CD4-positive, alpha-beta memory T cell (primary cell): ENCODE measurements at places on chromosomes 11 and 22.

- DNase-seq = no peak
Measured at GRCh38 chr11:16909359-16910035, 104.7 kb downstream of the PLEKHA7 start.

DNA sequence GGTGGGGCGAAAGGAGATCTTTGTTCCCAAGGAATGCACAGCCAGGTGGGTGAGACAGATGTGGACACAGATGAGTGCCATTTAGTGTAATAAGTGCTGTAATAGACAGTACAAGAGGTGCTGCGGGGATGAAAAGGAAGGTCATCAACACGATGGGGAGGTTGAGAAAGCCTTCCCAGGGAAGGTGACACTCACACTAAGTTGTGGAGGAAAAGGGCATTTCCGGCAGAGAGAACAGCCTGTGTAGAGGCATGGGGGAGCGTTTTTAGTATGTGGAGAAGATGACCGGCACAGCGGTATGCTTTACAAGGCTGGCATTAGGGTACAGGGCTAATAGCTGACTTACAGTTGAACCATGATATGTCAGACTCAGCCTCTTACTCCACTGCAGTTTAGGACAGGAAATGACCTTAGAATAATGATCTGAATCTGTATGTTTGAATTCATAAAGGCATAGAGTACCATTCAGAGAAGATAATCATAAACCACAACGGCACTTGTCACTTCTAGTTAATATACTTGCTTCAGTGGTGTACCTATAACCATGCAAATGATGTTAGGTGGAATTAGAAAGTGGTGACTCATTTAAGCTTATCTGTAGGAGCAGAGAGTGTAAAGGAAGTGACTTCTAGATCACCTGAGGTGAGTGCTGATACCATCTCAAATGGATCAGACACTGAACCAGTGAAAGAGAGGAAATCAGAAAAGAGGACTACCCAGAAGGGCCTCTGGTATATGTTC, 60.6 kb downstream of the FAM83F start:
- DNase-seq = peak; percentile 78

DNA sequence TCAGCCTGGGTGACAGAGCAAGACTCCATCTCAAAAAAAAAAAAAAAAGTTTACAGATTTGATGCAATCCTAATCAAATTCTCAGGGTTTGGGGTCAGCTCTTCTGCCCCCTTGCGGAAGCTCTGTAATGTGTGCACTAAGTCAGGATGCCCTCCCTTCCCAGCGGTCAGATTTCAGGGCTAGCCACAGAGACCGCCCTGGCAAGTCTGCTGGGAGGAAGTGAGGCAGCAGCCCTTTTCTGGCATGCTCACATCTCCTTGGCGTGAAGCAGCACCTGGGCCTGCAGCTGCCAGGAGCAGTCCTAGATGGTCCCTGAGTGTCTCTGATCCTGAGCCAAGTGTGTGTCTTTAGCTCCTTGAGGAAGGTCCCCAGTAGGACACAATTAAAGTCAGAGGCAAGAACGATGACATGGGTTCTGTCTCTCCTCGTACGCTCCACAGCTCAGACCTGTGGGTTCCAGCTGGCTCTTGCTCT, 10.9 kb upstream of the APOBEC3C start:
- peak; percentile 75 for DNase-seq

- no peak for DNase-seq
Measured at GRCh38 chr11:134150195-134150903, 73.4 kb downstream of the NCAPD3 start.

DNA sequence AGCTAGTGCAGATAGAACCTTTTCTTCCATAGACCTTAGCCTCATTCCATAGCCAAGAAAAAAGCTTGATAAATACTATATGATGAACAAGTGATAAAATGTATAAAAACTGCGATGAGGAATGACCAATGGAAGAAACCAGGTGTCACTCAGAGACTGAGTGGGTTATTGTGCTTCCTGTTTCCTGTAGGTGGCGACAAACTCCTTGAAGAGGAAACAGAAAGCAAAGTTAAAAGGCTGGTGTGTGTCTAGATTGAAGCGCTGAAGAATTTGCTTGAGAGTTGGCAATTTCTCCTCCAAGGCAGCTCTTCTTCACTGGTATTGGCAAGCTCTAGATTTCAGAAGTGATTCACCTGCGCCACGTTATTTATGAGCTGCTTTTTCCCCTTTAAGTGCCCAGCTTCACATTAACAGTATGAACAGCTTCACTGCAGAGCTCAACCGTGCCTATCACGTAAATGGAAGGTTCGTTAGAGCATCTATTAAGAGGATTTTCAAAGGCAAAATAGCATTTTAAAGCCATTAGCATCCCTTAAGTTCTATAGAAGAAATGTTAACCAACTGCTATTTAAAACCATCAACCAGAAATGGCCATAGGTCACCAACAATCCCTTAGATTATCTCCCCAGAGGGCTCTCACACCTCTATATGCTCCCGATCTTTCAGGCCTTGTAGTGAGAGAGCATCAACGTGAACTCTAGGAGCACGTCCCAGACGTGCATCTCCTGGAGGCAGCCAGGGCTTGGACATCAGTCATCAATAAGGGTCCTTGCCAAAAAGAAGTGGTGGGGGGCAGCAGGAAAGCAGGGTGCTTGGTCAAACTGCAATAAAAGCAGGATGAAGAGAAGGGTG, 179.4 kb downstream of the CADM1 start:
- DNase-seq = peak; percentile 29

DNA sequence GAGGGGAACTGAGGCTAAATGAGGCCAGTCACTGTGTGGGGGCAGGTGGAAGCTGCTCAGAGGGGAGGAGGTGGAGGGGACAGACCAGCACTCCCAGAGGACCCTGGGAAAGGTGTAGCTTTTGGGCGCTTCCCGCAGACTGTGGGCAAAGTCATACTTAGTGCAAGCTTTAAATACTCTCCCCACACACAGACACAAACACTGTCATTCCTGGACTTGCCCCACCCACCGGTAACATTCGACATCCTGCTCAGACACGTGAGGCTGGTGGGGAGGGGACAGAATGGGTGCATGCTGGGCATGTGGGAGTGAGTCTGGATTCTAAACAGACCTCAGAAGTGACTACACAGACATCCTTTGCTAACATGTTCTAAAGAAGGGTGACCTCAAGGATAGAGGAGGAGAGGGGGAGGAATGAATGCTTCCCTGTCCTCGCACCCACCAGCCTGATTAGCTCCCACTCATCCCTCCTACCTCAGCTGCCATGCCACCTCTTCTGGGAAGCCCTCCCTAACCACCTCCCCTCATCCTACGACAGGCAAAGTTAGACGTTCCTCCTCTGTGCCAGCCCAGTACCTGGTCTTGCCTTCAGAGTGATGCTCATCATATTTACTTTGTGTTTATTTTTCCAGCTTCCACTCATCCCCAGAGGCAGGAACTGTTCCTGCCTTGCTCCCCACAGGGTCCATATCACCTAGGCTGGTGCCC, 22.2 kb downstream of the TSKU start:
- no peak for DNase-seq

GRCh38 chr11:120310870-120311269, 14.2 kb upstream of the TLCD5 start:
- no peak for DNase-seq

DNA sequence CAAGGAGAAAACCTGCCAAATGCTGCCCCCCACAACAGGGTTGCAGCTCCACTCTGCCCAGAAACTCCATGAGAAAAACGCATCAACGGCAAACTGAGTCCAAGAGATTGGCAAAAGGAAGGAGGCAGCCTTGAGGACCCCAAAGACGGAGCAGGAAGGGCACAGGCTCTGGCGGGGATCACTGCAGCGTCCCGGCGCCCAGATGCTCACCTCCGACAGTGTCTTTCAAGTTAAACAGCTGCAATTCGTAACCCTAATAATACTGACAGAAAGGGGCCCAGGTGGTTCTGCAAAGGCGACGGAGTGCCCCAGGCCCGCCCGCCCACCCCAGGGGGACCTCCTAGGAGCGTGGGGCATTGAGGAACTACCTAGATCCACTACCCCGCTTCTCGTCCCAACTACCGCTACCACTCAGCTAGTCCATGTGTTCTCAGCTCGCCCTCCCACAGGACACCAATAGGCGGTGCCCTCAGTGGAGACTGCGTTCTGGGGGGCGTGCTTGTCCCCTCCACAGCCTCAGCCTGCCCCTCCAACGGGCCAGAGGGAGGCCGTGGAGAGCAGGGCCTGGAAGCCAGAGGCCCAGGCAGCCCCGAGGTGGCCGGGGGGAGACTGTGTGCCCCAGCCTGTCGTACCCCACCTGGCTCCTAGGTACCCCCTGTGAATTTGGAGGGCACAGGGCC, 127.4 kb downstream of the PHF21B start:
- DNase-seq = no peak

- no peak for DNase-seq
Measured at GRCh38 chr11:75558939-75559843, 2.9 kb upstream of the SERPINH1 start.

- DNase-seq = no peak
Measured at GRCh38 chr22:26744892-26745808, 87.8 kb downstream of the MIAT start.

DNA sequence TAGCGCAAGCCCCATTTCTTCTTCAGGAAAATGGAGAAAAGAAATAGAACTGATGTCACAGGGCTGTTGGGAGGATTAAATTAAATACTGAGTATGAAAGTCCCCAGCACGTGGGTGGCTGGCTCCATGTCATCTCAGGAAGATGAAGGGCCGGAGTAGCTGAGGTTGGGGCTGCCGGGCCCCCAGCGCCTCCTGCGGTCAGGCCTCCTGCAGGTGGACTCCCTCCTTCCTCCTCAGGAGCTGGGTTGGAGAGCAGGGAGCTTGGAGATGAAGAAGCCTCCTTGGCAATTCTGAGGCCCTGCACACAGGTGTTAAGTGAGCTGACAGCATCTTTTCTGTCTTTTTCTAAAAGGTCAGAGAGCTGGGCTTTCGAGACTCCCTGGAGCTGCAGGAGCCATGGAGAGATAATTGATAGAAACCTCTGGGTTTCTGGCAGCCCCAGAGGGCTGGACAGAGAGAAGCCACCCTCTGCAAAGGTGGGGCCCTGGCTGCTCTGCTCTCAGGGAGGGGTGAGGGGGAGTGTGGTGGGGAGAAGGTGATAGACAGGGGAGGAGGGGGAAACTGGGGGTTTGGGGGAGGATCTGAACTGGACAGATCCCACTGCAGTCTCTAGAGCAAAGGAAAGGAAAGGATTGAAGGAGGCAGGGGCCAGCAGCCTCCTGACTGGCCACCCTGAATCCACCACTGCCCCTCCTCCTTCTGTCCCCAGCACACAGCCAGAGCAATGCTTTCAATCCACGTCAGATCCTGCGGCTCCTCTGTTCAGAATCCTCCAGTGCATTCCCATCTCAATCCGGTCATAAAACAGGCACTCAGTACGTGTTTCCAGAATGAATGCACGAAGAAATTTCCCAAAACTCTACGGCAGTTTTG, 210.8 kb downstream of the CEP164 start:
- no peak for DNase-seq

- no peak for DNase-seq
Measured at GRCh38 chr11:47711816-47712215, 3.4 kb downstream of the AGBL2 start.

GRCh38 chr11:32153747-32154146, 62.9 kb downstream of the RCN1 start:
- DNase-seq = no peak

- no peak for DNase-seq
Measured at GRCh38 chr11:8802251-8802650, 108.7 kb upstream of the AKIP1 start.

GRCh38 chr11:84384731-84385130, 1098.6 kb upstream of the CCDC90B start:
- DNase-seq = no peak

DNA sequence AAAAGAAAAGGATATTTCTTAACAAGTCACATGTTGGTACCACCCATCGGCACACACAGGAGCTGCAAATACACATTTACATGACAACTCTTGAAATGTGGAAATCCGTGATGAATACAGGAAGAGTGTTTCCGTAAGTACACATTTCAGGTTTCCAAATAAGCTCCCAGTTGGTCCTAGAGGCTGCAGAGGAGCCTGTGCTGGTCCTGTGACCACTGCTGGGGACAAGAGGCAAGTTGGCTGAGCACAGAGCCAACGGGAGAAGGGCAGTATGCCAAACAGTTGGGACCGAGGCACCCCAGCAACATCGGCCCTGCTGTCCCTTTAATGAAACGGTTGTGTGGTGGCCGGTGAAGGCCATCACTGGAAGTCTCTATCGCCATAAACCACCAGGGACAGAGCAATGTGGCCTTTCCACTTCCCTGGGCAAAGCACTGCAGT, 38.5 kb upstream of the ARFGAP3 start:
- DNase-seq = no peak

GRCh38 chr11:93591247-93591898, 48.2 kb upstream of the SMCO4 start:
- no peak for DNase-seq

DNA sequence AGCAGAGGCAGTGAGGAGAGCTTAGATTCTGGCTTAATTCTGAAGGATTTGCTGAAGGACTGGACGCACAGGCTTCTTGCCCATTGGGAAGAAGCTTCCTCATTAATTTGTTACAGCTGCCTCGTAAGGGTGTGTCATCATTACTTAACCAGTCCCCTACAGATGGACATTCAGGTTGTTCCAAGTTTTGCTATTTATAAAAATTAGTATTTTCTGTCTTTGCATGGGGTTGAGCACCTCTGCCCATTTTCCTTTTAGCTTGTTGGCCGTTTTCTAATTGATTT, 38.1 kb downstream of the CAPN1 start:
- DNase-seq = no peak

DNA sequence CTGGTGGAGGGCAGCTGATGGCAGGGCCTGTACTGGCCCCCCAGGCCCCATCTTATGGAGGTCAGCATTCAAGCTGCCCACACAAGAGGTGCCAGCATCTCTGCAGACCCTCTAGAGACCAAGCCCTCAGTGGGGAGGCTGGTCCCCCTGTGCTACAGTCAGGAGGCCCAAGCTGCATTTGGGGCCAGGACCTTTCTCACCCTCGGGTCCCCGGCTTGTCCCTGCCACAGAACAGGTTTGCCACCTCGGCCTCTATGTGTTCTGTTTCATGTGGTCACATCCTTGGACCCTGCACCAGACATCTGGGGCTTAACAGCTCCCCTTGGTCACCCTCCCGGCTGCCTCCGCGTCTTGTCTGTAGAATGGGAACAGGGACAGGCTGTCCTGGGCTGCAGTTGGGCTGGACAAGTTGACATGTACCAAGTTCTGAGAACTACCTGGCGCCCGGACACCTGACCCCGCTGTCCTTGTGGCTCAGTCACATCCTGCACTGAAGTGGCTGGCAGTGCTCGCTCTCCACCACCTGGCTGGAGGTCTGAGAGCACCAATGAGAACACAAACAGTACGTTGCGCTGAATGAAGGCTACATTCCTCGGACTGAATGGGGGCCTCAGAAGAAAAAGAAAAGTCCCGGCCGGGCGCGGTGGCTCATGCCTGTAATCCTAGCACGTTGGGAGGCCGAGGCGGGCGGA, 2.7 kb upstream of the PLXNB2 start:
- no peak for DNase-seq

GRCh38 chr22:50724616-50725015, 13.4 kb upstream of the ACR start:
- no peak for DNase-seq

- no peak for DNase-seq
Measured at GRCh38 chr11:34671946-34672345, 51.1 kb downstream of the EHF start.

DNA sequence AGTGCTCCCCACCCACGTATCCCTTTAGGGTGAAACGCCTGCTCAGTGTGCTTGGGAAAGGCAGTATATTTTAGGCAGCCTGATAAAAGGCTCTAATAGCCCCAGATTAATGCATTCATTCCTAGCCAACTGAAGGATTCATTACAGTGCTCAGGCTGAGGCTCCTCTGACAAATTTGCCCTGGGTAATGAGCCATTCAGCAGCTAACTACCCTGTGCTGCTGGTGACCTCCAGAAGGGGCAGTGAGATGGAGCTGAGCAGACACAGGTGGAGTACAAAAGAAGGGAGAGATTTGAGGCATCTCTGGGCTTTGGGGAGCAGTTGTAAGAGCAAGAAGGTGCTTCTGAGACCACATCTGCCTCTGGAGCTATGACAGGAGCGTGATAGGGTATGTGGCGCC, 817.0 kb downstream of the NTM start:
- DNase-seq = no peak
